CD4-positive, alpha-beta memory T cell (primary cell): ENCODE measurements at places on chromosomes 3 and 15. TPM values are rescaled to one million over a fixed set of nuclear protein-coding genes. Genes with fewer than 3 reads are reported as not detected.

LRRC2 gene
- 0.50 TPM for total RNA-seq

ATP6V1A gene
- 26.1 TPM for total RNA-seq

ITIH1 gene
- total RNA-seq: not detected

GPR62 gene
- not detected for total RNA-seq

LAMB2 gene
- total RNA-seq: not detected

PPIP5K1 gene
- total RNA-seq: 55.2 TPM

KLHL6 gene
- 55.9 TPM for total RNA-seq

SNTN gene
- total RNA-seq: not detected

ILDR1 gene
- total RNA-seq: not detected

CA12 gene
- not detected for total RNA-seq

C15orf62 gene
- 3.5 TPM for total RNA-seq

CCR4 gene
- total RNA-seq: 101 TPM

PLA2G4F gene
- not detected for total RNA-seq

FANCD2 gene
- 28.3 TPM for total RNA-seq

PRR20G gene
- not detected for total RNA-seq

GOLGA6A gene
- total RNA-seq: 0.20 TPM

LRRIQ4 gene
- not detected for total RNA-seq

C3orf20 gene
- total RNA-seq: 0.38 TPM

CDHR4 gene
- not detected for total RNA-seq

ZKSCAN7 gene
- total RNA-seq: 4.1 TPM

GOLGA8N gene
- 7.0 TPM for total RNA-seq

CAV3 gene
- total RNA-seq: not detected

CHRM5 gene
- not detected for total RNA-seq

OR5K2 gene
- not detected for total RNA-seq

CD200 gene
- 1.8 TPM for total RNA-seq

GHSR gene
- not detected for total RNA-seq

TJP1 gene
- not detected for total RNA-seq

TBC1D2B gene
- 114 TPM for total RNA-seq

IL20RB gene
- 2.7 TPM for total RNA-seq

AADACL2 gene
- not detected for total RNA-seq

DUSP7 gene
- 44.7 TPM for total RNA-seq

C3orf52 gene
- total RNA-seq: 2.0 TPM

FAM227B gene
- 11.5 TPM for total RNA-seq

CAND2 gene
- total RNA-seq: 2.2 TPM

TNFAIP8L3 gene
- not detected for total RNA-seq

DCP1A gene
- total RNA-seq: 43.5 TPM

GOLGA8T gene
- 0.72 TPM for total RNA-seq

NPAP1 gene
- not detected for total RNA-seq

OIP5 gene
- total RNA-seq: 0.72 TPM

GOLGA8O gene
- total RNA-seq: 2.3 TPM

DAZL gene
- total RNA-seq: not detected

ADIPOQ gene
- not detected for total RNA-seq

SKOR1 gene
- 0.38 TPM for total RNA-seq

C3orf22 gene
- not detected for total RNA-seq

DCLK3 gene
- total RNA-seq: not detected

IGSF10 gene
- total RNA-seq: not detected

SAMD7 gene
- total RNA-seq: not detected

PTPRG gene
- total RNA-seq: not detected

CFAP92 gene
- 0.38 TPM for total RNA-seq

CLCN2 gene
- total RNA-seq: 5.4 TPM

GOLGA6L1 gene
- total RNA-seq: not detected

TRIP4 gene
- 28.2 TPM for total RNA-seq

CCR9 gene
- 4.0 TPM for total RNA-seq

GATA2 gene
- total RNA-seq: not detected

TFRC gene
- 63.2 TPM for total RNA-seq

RASGRP1 gene
- 123 TPM for total RNA-seq

FGF12 gene
- total RNA-seq: not detected

TERC gene
- total RNA-seq: 15.6 TPM

HOMER2 gene
- total RNA-seq: 6.1 TPM

NXPE3 gene
- 35.7 TPM for total RNA-seq
